ENCODE measurements at places on chromosomes 2 and 18.
A peak's percentile ranks its signal among the peaks of the same experiment; 100 is the strongest.

GRCh38 chr2:123532994-123533393 lies 492.1 kb upstream of the CNTNAP5 start:
- DNase-seq = no peak

- DNase-seq = peak; percentile 61
These were observed 60.7 kb downstream of the SDC1 start for GRCh38 chr2:20164061-20164733.

DNA sequence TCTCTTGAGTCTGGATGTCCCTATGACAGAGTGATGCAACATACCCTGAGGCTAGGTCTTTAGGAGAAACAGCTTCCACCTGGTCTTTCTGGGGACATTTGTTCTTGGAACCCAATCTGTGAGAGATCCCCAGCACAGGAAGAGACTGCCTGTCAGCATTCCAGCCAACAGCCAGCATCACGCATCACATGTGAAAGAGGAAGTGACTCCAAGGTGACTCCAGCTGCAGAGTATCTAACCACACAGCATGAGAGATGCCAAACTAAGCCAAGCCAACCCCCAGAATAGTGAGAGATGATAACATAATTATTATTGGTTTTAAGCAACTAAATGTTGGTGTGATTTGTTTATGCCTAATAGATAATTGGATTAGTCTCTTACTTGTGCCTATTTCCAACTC lies 35.7 kb downstream of the C18orf63 start:
- no peak for DNase-seq

- no peak for DNase-seq
These were observed 524.2 kb upstream of the TCF4 start for GRCh38 chr18:56112013-56112749.

DNA sequence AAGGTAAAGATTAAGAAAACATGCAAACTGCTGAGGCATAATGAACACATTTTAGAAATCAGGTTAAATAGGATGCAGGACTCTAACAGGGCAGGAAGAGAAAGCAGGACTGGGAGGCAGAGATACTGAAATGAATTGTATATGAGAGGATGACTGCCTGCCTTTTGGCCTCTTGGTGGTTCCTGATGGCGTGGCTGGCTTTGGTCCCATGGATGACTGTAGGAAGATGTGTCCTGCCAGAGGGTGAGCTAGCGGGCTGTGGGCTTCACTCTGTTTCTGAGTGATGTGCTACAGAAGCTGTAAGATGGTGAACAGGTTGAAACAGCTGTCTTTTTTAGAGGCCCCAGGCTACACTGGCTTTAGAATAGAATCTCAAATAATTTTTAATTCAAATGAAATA lies 517.0 kb downstream of the SLC4A3 start:
- DNase-seq = no peak

DNA sequence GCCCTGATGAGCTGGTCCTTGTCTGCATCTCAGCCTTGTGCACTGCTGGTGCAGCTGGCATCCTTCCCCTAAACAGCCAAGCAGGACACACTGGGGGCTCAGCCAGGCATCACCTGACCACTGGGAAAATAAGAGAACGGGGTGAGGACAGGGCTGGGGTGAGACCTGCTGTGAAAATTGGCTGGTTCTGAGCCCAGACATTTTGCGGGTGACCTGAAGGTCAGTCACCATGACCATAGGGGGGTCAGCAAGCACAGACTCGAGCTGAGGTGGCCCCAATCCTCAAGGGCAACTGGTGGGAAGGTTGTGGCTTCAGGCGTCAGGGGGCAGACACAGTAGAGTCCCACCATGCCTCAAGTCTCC lies 144.9 kb upstream of the TWIST2 start:
- peak; percentile 22 for DNase-seq

DNA sequence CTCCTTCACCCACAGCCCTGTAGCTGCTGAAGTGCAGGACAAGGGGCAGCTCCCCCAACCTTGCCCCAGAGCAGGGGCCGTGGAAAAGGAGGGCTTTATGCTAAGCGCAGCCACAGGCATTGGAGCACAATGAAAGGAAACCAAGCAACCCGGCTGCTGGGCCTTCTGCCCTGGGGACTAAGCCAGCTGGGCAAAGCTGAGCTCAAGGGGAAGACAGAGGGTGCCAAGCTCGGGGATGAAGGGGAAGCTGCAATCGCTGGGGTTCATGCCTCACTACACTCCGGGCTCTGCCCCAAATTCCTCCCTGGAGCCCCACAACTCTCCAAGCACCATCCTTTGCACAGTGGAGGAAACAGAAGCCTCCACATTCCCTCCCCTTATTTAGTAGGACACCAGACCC lies 12.4 kb downstream of the SFXN5 start:
- DNase-seq = no peak

GRCh38 chr2:69588945-69589344 lies 54.6 kb downstream of the AAK1 start:
- no peak for DNase-seq

GRCh38 chr18:25533218-25533617 lies 181.3 kb upstream of the ZNF521 start:
- no peak for DNase-seq

DNA sequence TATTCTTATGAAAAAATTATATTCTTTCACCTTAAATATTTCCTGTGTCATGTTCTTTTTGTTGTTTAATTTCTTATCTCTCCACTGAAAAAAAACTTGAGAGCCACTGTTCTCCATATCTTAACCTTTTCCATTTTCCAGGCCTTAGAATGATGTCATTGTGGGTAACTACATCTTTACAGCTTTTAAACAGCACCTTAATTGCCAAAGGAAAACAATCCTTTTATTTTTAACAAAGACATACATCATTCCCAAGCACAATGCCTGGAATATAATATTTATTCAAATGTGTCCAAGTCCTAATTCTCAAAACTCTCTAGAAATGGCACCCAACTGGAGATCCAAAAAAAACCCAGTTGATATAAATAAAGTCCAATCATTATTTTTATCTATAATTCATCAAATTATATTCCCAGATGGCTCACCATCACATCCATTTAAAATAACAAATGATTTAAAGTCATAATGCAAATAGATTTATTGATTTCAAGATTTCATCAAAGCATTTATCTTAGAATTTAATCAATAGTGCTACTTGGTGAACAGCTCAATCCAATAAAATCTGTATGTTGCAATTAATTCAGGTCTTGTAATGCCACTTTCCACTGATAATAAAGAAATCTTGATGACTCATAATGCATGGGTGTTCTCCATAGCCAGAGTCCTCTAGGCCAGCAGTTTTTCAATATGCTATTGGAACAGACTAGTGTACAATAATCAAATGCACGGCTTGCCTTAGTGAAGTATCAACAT lies 107.1 kb upstream of the MAPRE2 start:
- DNase-seq = no peak

GRCh38 chr2:119198240-119198840 lies 25.3 kb upstream of the STEAP3 start:
- no peak for DNase-seq

DNA sequence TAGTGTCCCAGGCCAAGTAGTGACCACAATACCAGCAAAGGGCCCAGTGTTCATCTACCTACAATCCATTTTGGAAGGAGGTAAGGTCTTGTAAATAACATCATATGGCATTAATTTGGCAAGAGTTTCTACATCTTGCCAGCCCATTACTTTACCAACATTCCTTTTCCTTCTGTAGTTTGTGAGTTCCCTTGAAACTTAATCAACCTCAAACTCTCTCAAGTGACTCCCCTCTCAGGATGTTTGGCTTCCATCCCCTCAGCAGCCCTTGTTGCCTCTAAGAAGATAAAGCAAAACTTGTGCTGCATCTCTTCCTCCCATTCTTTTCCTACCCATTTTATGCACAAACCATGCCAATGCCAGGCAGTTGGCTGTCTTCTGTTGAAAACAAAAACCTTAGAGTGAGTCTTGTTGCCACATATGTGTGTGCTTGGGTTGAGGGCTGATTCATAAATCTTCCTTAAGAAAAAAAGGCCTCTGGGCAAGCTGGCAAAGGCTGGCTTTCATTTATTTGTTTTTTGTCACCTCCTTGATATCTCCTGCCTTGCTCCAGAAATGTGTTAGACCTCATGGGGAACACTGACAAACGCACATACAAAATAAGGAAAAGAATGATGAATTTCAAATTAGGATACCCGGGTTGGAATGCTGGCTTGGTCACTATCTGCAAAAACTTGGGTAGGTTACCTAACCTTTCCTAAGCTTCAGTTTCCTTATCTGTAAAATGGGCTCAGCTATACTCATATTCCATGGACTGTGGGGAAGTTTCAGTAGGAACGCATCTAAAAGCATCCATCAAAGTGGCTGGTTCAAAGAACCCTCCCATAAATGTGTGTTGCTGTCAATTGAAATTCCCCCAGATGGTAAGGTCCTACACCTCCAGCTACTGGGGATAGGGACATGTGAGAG lies 29.4 kb upstream of the ST3GAL5 start:
- DNase-seq = peak; percentile 4

DNA sequence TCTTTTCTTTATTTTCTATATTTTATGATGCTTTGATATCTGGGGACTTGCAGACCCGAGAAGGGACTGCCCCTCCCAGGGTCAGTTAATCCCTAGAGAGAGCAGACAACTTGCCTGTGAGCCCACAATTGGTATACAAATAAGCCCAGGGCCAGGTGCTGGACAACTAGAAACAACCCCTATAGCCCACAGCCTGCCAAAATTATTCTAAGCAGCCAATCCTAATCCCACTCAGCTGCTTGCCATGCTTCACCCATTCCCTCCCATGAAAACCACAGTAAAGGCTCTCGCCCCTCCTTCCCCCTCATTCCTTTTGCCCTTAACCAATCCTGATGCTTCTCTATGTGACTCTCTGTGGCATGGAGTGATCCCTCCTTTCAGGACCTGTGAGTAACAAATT lies 380.7 kb downstream of the RBM43 start:
- no peak for DNase-seq

DNA sequence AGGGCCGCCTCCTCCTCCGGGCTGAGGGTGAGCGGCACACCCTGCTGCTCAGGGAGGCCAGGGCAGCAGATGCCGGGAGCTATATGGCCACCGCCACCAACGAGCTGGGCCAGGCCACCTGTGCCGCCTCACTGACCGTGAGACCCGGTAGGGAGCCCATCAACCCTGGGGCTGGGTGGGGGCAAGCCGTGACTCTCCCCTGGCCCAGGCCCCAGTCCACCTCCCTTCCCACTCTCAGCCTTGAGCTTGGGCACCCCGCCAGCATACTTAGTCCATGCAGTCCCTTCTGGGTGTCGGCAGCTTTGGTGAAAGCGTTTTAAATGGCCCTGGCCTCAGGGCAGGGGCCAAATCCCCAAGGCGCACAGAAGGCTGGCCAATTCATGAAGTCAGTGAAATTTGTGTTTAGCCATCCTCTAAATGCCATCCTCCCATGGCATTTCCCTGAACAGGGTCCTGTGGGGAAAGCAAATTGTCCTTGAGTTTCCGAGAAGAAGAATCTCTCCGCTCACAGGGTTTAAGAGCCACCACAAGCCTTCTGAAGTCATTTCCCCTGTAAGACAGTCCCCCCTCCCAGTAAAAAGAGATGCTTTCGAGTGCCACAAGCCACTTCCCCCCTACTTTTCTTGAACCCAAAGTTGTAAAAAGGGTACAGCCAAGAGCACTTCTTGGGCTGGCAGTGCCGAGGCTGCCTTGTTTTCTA lies 17.2 kb downstream of the SPEG start:
- no peak for DNase-seq

DNA sequence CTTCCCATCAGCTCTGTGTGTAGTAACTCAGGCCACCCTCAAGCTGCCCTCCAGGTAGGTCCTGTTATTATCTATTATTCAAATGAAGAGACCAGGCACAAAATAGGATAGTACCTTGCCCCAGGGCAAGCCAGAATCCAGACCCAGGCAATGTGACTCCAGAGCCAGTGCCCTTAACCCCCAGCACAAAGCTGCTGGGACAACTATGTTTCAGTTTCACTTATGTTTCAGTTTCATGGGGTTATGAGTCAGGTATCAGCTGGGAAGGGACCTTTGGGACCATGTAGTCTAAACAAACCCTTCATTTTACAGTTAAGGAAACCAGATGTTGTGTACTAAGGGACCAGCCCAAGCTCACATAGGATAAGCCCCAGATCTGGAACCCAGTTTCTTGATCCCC lies 10.0 kb downstream of the HK2 start:
- peak; percentile 83 for DNase-seq

DNA sequence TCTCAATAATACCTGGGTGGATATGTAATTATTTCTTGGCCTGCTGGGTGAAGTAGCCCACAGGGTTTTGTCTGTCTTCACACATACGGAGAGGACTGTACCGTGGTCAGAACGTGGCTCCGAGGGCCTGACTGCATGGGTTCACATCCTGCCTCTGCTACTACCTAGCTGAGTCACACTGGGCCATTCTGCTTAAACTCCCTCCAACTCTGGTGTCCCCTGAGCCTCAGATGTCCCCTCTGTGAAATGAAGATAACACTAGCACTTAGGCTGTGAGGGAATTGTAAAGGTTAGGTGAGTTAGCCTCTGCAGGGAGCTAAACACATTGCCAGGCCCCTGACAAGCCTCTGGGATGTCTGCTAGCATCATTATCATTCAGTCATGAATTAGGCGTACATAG lies 120.1 kb upstream of the NABP1 start:
- DNase-seq = no peak

GRCh38 chr2:27636766-27637165 lies 7.9 kb downstream of the GPN1 start:
- no peak for DNase-seq

GRCh38 chr18:70082430-70082829 lies 123.1 kb downstream of the RTTN start:
- no peak for DNase-seq

DNA sequence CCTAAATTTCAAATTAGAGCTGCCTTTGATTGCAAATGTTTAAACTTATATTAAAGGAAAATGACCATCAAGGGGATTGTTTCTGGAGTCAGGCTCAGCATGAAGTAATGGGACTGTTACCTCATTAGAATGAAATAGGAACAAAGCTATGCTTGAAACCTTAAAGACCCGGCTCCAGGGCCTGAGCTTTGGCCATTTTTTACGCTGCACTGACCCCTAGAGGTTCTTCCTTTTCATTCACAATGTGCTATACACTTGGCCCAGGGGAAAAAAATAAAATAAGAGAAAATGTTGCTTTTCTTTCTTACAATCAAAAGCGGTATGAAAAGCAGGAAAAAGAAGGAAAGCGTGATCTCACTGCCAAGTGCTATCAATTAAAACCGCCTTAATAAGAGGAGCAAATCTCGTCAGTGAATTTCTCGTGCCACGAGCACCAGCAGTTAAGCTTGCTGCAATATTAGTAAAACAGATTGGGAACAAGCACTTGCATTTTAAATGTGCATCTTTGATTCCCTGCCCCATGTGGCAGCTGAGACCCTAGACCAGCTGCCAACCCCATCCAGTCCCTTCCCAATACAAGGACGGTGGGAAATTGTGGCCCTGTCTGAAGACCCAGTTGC lies 96.6 kb downstream of the MBD2 start:
- DNase-seq = peak; percentile 71

DNA sequence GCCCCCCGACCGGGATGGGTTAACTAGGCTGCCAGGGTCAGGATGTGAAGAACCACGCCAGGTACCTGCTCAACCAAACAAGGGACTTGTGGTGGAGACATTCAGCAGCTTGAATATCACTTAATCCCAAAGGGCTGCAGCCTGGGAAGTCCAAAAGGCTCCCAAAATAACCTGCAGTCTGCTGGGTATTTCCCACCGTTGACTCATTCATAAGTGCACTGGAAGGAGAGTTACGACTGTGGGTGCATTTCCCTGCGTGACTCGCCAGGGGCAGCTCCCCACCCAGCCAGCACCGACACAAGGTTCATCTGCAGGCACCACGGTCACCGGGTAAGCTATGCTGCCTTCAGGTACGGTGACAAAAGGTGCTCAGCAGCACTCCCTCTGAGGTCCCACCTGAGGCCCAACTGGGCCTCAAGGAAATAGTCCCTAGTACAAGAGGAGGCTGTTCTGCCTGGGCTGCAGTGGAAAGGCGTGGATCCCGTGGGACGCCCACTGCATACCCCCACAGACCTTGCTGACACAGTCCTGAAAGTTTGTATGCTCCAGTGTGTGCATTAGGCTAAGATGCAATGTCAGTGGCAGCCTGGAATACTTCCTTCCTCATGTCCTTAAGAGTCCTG lies 86.5 kb downstream of the UXS1 start:
- DNase-seq = peak; percentile 52

Measured in islet precursor cell (in vitro differentiated cells).